NAMALWA (cell line): ENCODE measurements at places on chromosomes 16 and 17.
A peak's percentile ranks its signal among the peaks of the same experiment; 100 is the strongest.

DNA sequence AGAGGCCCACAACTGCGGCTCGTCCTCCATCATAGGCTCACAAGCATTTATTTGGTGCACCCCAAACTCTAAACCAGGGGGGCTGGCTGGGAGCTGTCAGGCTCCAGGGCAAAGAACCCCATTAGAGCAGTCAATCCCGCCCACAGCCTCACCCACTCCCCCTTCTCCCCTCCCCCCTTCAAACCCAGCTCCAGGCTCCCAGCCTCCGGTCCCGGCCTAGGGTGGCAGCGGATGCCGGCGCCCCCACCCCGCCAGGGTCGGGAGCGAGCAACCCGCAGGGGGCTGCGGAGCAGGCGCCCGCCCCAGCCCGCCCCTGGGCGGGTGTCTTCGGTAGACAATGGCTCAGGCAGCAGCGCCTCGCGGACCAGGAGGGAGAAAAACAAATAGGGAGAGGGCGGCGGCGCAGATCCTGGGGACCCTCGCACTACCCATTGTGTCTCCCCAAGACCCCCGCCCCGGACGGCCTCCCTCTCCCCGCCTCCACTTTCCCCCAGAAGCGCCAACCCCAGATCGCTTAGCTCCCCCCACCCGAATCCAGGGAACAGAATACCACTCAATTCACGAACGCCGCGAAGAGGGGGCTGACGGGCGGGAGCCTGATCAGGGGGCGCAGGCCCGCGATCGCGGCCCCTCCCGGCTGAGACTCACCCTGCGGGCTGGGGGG lies 572 bp downstream of the FAM171A2 start:
- DNase-seq: no peak

DNA sequence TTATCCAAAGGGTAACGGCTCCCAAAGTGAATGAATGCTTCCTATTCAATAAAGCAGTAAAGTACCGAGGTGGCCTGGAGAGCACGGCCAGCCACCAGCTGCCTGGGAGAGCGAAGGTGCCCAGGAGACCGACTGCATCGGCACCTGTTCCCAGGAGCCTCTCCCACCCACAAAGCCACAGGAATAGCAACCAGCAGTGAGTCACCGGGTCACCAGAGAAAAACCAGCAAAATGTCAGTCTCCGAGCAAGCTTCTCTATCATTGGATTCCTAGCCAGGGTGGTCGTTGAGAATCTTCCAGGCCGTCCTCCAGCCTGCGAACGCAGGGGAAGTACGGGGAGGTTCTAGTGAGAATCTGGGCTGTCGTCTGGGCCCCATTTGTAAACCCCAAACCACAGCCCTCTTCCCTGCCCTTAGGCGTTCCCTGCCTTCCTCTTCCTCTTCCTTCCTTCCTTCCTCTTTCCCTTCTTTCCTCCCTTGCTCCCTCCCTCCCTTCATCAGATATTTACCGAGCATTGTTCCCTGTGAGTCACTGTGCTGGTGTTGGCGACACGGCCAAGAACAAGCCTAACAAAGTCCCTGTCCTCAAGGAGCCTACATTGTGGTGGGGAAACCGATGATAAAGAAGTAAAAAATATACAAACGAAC lies 114.6 kb downstream of the SLC39A11 start:
- no peak for DNase-seq

GRCh38 chr16:26220894-26221293 lies 529.1 kb downstream of the HS3ST4 start:
- no peak for DNase-seq

DNA sequence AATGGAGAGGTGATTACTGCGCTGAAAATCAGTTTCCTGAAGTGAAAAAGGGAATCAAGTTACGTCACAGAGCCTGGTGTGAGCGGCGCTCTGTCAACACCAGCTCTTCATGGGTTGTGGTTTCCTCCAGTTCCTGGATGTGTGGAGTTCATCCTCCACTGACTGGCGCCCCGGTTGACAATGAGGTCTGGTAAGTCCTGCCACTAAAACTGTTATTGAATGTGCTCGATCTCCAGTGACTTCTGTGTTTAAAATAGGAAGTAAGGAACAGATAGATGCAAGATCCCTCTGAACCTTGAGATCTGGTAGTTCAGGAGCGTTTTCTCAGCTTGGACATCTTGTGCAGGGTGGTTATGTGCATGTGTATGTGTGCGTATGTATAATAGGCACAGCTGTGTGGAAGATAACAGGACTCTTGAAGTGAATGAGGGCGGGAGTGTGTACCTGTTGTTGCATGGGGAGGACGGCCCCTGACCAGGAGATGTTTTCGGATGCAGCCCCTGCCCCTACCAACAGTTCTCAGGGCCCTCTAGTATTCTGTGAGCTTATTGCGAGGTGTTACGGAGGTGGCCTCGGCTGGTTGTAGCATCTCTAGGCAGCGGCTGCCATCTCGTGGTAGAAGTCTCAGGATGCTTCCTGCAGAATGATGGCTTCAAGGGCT lies 22.0 kb upstream of the GOT2 start:
- DNase-seq: peak; percentile 89

DNA sequence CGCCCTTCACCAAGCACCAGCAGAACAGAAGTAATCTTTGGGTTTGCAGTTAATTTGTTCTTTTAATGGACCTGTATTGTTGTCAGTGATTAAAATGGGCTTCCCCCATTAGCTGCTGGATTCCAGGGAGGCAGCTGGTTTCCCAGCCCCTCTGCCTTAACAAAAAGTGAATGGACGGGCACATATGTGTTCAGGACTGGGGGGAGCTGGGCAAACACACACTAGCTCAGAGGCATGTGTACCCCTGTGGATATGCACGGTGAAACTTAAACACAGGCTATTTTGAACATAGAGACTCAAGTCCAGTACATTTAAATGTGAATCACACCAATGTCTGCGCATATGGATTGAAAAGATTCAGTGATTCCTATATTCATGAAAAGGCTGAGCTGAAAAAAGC lies 25.5 kb upstream of the TMEM132E start:
- DNase-seq: no peak

GRCh38 chr17:27659683-27660082 lies 28.7 kb downstream of the LGALS9 start:
- DNase-seq: no peak

GRCh38 chr16:52366983-52367382 lies 180.0 kb downstream of the TOX3 start:
- no peak for DNase-seq

GRCh38 chr17:9830711-9831110 lies 5.0 kb downstream of the GLP2R start:
- DNase-seq: no peak

GRCh38 chr17:42276609-42277341 lies 584 bp upstream of the STAT5B start:
- no peak for DNase-seq

GRCh38 chr17:73742948-73743381 lies 98.7 kb upstream of the SDK2 start:
- no peak for DNase-seq

DNA sequence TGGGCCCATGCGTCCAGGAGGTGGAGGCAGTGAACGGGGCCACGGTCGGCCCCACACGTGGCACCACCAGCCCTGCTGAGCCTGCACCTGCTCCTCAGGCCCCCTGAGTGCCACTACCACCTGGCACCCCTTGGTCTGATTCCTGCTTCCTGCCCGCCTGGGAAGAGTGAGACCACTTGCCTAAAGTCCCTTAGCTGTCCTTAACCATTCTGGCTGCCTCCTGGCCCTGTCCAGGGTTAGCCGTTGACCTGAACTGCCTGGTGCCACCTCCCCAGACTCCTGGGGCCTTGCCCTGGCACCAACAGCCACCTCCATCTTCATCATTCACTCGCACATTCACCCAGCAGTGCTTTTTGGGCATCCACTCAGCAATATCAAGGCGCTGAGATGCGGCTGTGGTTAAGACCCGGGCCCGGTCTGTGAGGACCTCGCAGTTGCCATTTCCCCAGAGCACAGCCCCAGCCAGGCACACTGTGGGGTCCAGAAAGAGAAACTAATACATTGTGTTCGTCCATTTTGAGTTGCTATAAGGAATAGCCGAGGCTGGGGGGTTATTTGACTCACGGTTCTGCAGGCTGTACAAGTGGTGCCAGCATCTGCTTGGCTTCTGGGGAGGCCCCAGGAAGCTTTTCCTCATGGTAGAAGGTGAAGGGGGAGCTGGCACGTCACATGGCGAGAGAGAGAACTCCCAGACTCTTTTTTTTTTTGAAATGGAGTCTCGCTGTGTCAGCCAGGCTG lies 318.4 kb downstream of the SEC14L1 start:
- peak; percentile 57 for DNase-seq

GRCh38 chr16:8005096-8005860 lies 585.0 kb downstream of the TMEM114 start:
- no peak for DNase-seq

- DNase-seq: no peak
These were observed at the start of gene SLC22A31 for GRCh38 chr16:89200124-89200849. SLC22A31 (minus strand) TSS chr16:89200537; CDS start chr16:89200501, 36 bp downstream.

- no peak for DNase-seq
These were observed 13.6 kb upstream of the TERF2 start for GRCh38 chr16:69399361-69399760.

DNA sequence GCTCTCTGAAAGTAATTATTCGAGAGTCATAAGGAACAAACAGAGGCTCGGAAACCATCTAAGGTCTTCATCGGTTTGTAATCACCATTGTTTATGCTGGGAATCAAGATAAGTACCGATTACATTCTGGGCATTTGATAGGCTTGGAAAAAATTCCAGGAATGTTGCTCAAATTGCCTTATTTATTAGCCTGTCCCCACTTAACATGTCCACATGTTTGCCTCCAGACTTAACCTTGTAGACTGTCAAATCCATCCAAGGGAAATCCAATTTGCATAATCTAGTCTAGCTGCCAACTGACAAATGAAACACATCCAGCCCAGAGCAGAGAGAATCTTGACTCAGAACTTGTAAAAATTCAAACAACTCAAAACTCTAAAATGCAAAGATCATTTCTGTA lies 51.3 kb upstream of the TMC5 start:
- DNase-seq: no peak

- DNase-seq: peak; percentile 46
These were observed 24.1 kb upstream of the IL21R start for GRCh38 chr16:27377666-27378485.

- DNase-seq: peak; percentile 27
These were observed at the start of gene FLII for GRCh38 chr17:18258356-18259038. FLII (minus strand) TSS chr17:18258738; CDS start chr17:18258690, 48 bp downstream.

DNA sequence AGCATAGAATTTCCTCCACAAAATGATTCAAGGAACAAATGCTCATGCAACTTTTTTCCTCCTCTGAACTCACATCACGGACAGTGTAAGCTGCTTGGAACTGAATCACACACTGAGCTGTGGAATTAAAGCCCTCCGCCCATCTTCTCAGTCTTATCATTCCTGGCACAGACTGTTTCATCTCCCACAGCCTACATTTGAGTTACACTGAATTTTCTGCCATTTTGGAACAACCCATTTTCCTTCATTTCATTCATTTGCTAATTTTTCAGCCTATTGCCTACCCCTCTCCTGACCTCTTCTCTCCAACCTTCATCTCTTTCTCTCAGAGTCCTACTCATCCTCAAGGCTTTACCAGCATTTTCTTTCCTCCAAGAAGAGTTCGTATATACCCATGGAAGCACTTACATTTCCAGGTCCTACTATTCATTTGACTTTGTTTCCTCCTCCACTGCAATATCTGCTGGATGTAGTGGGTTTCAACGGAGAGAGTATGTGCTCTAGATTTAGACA lies 39.1 kb upstream of the TOM1L1 start:
- no peak for DNase-seq

DNA sequence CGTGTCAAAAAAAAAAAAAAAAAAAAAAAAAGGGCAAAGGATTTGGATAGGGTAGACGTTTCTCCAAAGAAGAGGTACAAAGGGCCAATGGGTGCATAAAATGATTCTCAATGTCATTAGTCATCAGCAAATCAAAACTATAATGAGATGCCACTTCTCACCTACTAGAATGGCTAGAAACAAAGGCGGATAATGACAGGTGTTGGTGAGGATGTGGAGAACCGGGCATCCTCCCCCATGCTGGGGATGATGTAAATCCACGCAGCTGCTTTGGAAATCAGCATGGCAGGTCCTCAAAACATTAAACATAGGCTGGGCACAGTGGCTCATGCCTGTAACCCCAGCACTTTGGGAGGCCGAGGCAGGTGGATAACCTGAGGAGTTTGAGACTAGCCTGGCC lies 9.4 kb downstream of the ITGAX start:
- DNase-seq: no peak

GRCh38 chr16:9042964-9043680 lies 48.3 kb upstream of the HAPSTR1 start:
- DNase-seq: no peak

DNA sequence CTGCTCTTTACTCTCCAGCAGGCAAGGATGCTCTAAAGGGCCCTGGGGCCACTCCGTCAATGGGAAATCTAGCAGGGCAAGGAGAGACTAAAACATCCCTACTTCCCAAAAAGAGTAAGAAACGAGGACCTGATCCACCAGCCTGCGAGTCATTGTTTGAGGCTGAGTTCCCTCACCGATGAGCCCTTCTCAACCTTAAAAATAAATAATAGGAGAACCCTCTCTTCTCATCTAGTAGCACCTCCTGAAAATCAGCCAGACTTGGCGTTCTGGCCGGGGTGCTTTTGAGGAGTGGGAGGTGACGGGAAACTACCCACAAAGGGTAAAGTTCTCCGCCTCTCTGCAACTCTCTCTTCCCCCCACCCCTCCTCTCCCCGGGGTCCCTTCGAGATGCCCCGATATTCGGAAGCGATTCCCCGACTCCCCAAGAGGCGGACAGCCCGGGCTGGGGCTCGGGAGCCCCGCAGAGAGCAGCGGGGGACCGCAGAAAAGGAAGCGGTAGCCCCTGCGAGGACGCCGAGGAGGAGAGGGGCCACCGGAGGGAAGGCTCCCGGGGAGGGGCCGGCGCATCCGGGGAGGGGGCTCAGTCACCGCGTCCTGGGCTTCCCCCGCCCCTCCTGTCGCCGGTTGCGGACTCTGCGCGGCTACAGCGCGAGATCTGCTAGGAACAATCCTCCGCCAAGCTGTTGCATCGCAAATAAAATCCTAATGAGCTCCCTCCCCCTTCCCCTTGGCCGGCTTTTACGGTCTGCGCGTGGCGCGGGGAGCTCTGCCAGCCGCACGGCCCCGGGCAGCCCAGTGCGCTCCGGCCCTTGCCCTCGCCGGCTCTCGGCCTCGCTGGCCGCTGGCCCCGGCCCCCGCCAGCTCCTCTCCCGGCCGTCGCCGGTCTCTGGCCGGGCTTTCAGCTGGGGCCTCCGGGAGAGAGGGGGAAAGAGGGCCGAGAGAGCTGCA lies 1.3 kb downstream of the HOXB9 start:
- no peak for DNase-seq

- peak; percentile 29 for DNase-seq
These were observed 15.9 kb downstream of the ZC3H7A start for GRCh38 chr16:11780991-11781680.
